NCI-H2171 treated with DMSO at 0.1 percent for 48 hours (cell line): ENCODE measurements at places on chromosomes 1 and 21.

GRCh38 chr1:147892731-147893214 is 9.8 kb upstream of the GJA8 start:
- peak; percentile 39 for DNase-seq

- DNase-seq: no peak
These were observed 401.8 kb downstream of the CAMTA1 start for GRCh38 chr1:7187112-7187493.

DNA sequence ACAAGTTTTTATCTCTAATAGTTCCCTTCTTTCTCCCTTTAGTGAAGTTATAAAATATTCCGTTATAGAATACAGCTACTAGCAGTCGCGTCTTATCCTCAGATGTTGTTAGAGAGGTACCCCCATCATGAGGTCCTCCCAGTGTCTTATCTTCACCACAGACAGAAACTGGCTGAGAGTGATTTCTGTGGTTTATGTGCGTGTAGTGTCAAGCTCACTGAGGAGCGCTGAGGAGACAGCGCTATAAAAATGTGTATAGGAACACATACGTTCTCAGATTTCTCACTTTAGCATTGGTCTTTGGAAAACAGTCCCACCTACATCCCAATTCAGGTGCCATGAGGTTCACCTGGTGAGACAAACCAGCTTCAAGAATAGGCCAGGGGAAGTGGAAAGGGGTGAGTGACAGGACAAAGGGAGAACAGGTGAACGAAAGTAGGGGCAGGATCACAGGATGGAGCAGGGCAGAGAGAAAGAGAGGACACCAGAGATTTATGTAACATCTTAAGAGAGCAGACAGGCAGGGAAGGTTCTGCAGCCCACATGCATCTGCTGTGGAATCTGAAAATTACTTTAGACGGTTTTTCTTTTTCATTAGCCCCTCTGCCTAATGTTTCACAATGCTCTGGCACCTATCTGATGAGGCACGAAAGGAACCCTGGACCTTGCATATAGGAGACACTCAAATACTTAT is 2.7 kb upstream of the PLEKHO1 start:
- no peak for DNase-seq

GRCh38 chr1:220182656-220183055 is 88.7 kb downstream of the IARS2 start:
- DNase-seq: no peak

DNA sequence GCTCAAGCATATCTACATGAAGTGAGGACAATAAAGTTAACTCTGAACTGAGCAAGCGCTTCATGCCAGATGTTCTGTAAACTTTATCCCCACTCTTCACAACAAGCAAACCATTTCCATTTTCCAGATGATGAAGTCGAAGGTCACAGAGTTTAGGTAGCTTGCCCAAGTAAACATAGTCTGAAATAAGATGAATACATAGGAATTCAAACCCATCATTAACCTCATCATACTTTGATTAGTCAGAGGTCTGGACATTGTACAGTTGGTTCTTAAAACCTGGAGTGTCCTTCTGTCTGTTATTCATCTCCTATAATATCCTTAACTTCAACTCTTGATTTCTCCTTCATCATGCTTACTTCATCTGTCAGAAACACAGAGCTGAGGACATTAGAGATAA is 180.3 kb upstream of the C8B start:
- DNase-seq: no peak

GRCh38 chr1:83043244-83043643 is 955.7 kb downstream of the TTLL7 start:
- no peak for DNase-seq

- DNase-seq: no peak
These were observed 1699.1 kb downstream of the BRINP3 start for GRCh38 chr1:188778578-188778977.

DNA sequence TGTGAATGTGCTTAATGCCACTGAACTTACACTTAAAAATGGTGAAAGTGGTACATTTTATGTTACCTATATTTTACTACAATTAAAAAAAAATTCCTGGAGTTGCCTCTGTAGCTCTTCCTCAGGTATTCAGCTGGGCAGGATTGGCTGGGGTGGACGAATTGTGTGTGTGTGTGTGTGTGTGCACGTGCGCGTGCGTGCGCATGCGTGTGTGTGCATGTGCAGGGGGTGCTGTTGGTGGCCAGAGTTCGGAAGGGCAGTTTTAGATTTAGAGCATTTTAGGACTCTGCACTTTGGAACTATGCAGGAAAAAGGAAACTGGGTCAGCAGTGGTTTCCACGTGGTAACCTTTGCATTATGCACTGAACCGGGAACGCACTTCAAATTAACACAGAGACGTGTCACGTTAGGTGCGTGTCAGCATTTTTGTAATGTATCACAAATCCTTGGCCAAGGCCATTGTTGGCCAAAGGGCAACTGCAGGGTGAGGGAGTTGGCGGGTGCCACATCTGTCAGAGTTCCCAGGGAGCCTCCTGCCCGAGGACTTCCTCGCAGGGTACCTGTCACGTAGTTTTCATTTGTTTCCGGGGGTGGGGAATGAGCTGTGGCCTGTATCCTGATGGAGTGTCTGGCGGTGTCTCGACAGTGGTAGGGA is 312.8 kb downstream of the CAMTA1 start:
- DNase-seq: no peak

DNA sequence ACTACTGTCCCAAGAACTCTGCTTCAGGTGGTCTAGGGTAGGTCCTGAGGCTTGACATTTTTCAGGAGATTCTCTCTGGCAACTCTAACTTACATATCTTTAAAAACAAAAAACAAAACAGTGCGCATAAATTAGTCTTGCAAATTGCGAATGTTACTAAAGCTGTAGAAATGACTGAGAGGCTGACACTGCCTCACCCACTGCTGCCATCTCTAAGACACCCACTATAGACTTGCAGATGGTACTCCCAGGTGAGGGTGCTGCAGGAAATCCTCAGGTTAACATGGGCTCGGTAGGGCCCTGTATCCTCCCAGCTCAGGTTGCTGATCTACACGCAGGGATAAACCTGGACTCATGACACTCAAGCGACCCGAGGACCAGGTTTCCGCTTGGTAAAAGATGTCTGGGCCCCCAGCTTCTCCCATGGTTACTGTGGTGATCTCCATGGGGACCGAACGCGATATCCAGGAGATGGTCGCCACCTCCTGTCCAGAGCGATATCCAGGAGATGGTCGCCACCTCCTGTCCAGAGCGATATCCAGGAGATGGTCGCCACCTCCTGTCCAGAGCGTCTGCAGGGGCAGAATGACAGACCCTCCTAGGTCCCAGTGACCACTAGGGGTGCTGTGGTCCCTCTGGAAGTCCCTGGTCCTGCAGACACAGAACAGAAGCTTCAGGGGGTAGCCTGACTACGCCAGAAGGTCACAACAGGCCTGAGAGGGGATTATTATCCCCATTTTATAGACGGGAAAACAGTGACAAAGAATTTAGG is 16.2 kb upstream of the LY9 start:
- no peak for DNase-seq
